Mesothelial cell of epicardium (in vitro differentiated cells): ENCODE measurements at places on chromosomes 7 and 10. TPM values are rescaled to one million over a fixed set of nuclear protein-coding genes. Genes with fewer than 3 reads are reported as not detected.

The NT5C3A gene
- 28.2 to 32.0 TPM (median 29.8 TPM) in 3 replicates for total RNA-seq

The TRRAP gene
- 71.0 to 82.9 TPM (median 71.6 TPM) in 3 replicates for total RNA-seq

The HACD1 gene
- total RNA-seq = 10.9 to 14.7 TPM (median 13.6 TPM) in 3 replicates

The KAT6B gene
- 147 to 155 TPM (median 148 TPM) in 3 replicates for total RNA-seq

The TRIM50 gene
- total RNA-seq = not detected in 3 replicates

The ABI1 gene
- 37.7 to 41.3 TPM (median 40.8 TPM) in 3 replicates for total RNA-seq

The C10orf53 gene
- not detected in 3 replicates for total RNA-seq

The PTPN20 gene
- not detected in 3 replicates for total RNA-seq

The MCU gene
- total RNA-seq = 44.6 to 51.4 TPM (median 50.0 TPM) in 3 replicates

The MYL10 gene
- total RNA-seq = not detected in 3 replicates

The CYP2W1 gene
- total RNA-seq = 5.6 to 6.2 TPM (median 5.8 TPM) in 3 replicates

The MMD2 gene
- not detected in 3 replicates for total RNA-seq

The DPY19L1 gene
- 12.3 to 21.8 TPM (median 19.7 TPM) in 3 replicates for total RNA-seq

The RBP4 gene
- total RNA-seq = 0.54 to 0.91 TPM (median 0.66 TPM) in 3 replicates

The HOXA5 gene
- total RNA-seq = 128 to 133 TPM (median 133 TPM) in 3 replicates

The MALRD1 gene
- total RNA-seq = 8.4 to 11.1 TPM (median 10.4 TPM) in 3 replicates

The NPFFR1 gene
- 0.11 to 0.14 TPM (median 0.13 TPM) in 3 replicates for total RNA-seq

The RTKN2 gene
- total RNA-seq = 6.0 to 6.9 TPM (median 6.1 TPM) in 3 replicates

The CWF19L1 gene
- total RNA-seq = 20.7 to 25.6 TPM (median 24.1 TPM) in 3 replicates

The IKZF1 gene
- 1.7 to 2.5 TPM (median 1.8 TPM) in 3 replicates for total RNA-seq

The ZWINT gene
- 23.1 to 26.7 TPM (median 25.4 TPM) in 3 replicates for total RNA-seq

The DGKB gene
- total RNA-seq = 3.1 to 3.9 TPM (median 3.5 TPM) in 3 replicates

The IL6 gene
- total RNA-seq = 1.1 to 1.7 TPM (median 1.4 TPM) in 3 replicates

The PRTFDC1 gene
- total RNA-seq = 26.3 to 27.5 TPM (median 27.0 TPM) in 3 replicates

The ARHGAP22 gene
- total RNA-seq = 2.9 to 5.1 TPM (median 4.1 TPM) in 3 replicates

The SPDYE2B gene
- total RNA-seq = not detected in 3 replicates

The SFRP4 gene
- total RNA-seq = 5.7 to 6.6 TPM (median 6.4 TPM) in 3 replicates

The HMX3 gene
- not detected in 3 replicates for total RNA-seq

The ING3 gene
- 19.2 to 22.7 TPM (median 20.2 TPM) in 3 replicates for total RNA-seq

The PNLIPRP3 gene
- not detected in 3 replicates for total RNA-seq

The LHPP gene
- 17.3 to 19.6 TPM (median 17.5 TPM) in 3 replicates for total RNA-seq

The SPDYE2 gene
- total RNA-seq = 0.13 TPM in 1 of 3 replicates, not detected in the others

The BLNK gene
- 7.0 to 8.2 TPM (median 7.1 TPM) in 3 replicates for total RNA-seq

The SLC26A3 gene
- total RNA-seq = not detected in 3 replicates

The GPR15LG gene
- not detected in 3 replicates for total RNA-seq

The PIP gene
- total RNA-seq = not detected in 3 replicates

The C10orf62 gene
- total RNA-seq = not detected in 3 replicates

The AKR1C4 gene
- total RNA-seq = not detected in 3 replicates

The OR9A2 gene
- 0.29 to 0.42 TPM (median 0.33 TPM) in 3 replicates for total RNA-seq

The TLX1 gene
- total RNA-seq = not detected in 3 replicates

The SMC3 gene
- 44.7 to 47.2 TPM (median 47.1 TPM) in 3 replicates for total RNA-seq

The UTF1 gene
- total RNA-seq = not detected in 3 replicates

The GLI3 gene
- total RNA-seq = 122 to 126 TPM (median 122 TPM) in 3 replicates

The DKK1 gene
- 12.7 to 13.3 TPM (median 13.0 TPM) in 3 replicates for total RNA-seq

The PBLD gene
- total RNA-seq = 9.3 to 9.8 TPM (median 9.7 TPM) in 3 replicates

The LRRC17 gene
- 42.0 to 45.5 TPM (median 43.1 TPM) in 3 replicates for total RNA-seq

The ZNF425 gene
- total RNA-seq = 7.0 to 7.3 TPM (median 7.2 TPM) in 3 replicates

The MEOX2 gene
- 0.09 TPM in 1 of 3 replicates, not detected in the others for total RNA-seq

The RAB19 gene
- 1.6 to 2.7 TPM (median 1.6 TPM) in 3 replicates for total RNA-seq

The LRRN3 gene
- total RNA-seq = 8.7 to 10.1 TPM (median 9.4 TPM) in 3 replicates

The TWIST1 gene
- total RNA-seq = 111 to 126 TPM (median 120 TPM) in 3 replicates

The RSPH10B2 gene
- total RNA-seq = 0.45 to 0.95 TPM in 2 of 3 replicates, not detected in the other

The CHST15 gene
- 34.5 to 39.4 TPM (median 35.9 TPM) in 3 replicates for total RNA-seq

The MSS51 gene
- total RNA-seq = 4.9 to 5.6 TPM (median 5.0 TPM) in 3 replicates

The CCL24 gene
- not detected in 3 replicates for total RNA-seq

The HOXA6 gene
- 43.7 to 45.6 TPM (median 44.4 TPM) in 3 replicates for total RNA-seq

The IFRD1 gene
- total RNA-seq = 52.5 to 54.3 TPM (median 54.3 TPM) in 3 replicates
